ENCODE measurements at places on chromosomes 3 and 15.

DNA sequence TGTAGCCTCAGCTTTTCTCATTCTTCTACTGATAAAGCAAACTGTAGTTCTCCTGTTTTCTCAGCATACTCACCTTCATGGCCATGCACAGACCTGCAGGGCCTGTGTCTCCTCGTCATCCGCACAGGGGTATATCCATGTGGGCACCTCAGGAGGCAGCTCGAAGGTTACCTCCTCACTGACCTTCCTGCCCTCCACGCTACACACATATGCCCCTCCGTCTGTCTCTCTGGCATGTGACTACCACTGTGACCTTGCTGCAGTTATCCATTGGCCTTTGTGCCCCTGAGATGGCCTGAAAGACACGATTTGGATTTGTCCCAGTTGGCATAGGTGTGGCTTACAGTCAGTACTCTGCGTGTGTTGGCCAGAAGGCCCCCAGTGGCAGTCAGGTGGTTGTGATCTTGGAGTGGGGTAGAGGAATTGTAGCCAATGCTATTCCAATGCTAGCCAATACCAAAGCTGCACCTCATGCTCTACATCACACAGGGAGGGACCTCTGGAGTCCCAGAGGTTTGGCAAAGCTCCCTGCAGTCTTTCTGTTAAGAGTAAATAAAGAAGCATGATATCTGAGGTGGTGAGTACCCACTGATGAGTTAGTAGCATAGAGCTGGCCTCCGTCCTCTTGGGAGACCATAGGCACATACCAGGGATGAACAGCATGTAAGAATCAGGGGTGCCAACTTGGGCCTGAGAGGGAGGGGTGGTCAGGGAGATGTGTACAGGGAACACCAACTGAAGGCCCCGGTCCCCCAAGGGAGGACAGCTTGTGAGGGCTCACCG lies 143.4 kb downstream of the EEFSEC start:
- no peak for DNase-seq

- DNase-seq = no peak
Observed at GRCh38 chr3:152434142-152434541, 165.4 kb downstream of the MBNL1 start.

GRCh38 chr3:58434990-58435389 lies 1.4 kb upstream of the PDHB start:
- peak; percentile 51 for DNase-seq

DNA sequence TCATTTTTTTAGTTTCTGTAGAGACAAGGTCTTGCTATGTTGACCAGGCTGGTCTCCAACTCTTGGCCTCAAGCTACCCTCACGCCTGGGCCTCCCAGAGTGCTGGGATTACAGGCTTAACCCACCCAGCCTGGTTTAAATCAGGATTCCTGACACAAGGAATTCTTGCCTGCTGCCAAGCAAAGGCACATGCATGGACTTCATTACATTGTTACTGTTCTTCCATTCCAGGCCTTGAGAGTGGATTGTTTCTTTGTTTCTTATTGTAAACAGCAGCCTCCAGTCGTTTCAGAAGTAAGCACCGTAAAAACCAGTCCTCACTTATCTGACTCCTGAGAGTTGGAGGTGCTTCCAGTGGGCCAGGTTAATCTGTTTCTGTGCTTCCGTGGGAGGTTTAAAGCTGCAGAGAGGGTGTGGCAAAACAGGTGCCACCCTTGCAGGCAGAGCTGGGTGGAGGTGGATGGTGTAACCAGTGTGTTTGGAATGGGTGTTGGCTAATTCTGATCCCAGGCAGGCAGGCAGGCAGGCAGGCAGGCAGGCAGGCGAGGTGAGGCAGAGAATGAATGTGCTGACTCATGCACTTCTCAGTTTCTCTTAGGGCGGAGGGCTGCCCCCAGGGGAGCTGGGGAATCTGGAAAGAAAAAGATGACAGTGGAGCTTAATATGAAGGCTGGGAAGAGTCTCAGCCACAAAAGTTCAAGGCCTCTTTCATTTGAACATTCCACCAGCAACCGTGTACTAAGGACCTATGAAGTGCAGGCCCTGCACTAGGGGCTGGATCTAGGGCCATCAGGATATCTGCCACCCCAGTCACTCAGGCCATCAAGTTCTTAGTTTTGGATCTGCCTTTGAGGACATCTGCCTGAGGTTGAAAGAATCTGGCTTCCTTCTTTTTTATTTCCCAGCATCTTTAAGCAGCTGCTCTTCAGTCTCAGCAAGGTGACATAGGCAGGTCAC lies 37.0 kb upstream of the CDCP1 start:
- DNase-seq = peak; percentile 94

DNA sequence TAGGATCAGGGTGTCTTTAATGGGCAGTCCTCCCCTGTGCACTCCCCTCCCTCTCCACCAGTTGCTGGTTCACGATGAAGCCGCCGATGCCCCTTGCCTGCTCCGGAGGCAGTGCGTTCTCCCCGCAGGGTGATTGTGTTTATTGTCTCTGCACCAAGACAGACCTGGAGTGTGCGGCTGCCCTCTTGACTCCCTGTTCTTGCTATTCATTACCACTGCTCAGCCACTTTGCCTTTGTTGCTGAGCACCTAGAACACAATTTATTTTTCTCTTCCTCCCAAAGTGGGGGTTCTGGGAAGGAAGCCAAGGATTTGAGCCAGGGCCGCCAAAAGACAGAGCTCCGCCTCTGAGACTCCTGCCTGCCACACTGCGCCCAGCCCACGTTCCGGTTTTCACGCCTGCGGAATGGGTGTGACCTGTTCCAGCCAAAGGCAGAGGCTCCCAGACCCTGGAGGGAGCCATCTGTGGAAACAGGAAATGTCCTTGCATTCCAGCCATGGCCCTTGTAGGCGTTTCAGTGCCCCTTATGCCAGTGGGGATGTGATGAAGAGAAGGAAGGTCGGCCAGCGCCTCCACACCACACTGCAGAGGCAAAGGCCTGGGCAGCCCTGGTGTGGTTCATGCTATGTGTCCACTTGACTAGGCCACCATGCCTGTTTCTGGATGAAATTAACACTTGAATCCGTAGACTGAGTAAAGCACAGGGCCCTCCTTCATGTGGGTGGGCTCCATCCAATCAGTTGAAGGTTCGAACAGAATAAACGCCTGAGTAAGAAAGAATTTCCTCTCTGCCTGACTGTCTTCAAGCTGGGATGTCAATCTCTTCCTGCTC lies 85.8 kb downstream of the HMG20A start:
- DNase-seq = peak; percentile 83

GRCh38 chr3:38662544-38662943 lies 13.1 kb upstream of the SCN5A start:
- DNase-seq = peak; percentile 55

GRCh38 chr3:81242871-81243270 lies 518.6 kb downstream of the GBE1 start:
- peak; percentile 52 for DNase-seq

DNA sequence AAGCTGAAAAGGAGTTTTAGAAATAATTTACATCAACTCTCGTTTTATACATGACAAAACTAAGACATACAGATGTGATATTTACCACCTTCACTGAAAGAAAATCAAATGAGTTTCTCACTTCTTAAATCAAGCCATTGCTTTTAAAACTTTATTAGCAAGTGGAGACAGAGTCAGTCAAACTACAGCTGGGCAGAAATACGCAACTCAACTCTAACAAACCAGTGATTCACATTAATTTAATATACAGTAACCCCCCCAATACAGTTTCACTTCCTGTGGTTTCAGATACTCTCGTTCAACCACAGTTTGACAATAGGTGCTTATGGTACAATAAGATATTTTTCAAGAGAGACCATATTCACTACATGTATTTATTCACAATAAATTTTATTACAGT lies 477.1 kb downstream of the MAGI1 start:
- no peak for DNase-seq

DNA sequence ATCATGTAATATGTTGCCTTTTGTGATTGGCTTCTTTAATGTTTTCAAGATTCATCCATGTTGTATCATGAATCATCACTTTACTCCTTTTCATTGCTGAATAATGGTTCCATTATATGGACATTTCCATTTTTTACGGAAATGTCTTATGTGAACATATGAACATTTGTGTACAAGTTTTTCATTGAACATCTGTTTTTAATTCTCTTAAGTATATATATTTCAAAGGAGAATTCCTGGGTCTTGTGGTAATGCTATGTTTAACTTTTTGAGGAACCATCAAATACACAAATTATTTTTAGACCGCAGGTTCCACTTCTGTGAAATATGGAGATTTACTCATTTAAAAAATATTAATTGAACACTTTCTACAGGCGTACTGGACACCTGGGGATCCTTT lies 85.7 kb downstream of the ARIH1 start:
- no peak for DNase-seq

DNA sequence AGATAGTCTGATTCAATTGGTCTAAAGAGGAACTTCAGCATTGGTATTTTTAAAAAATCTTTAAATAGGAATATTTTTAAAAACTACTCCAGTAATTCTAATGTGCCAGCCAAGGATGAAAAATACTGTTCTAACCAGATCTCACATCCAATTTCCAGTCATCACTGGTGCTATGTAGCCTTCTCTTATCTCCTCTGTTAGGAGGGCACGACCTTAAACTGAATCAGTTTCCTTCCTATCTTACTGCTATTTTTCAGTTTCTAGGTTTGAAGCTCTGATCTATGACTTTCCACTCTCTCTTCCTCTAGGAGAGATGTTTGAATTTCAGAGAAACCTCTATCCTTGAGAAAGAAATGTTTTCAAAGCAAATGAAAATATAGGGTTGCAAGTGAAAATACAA lies 31.9 kb downstream of the HAPLN3 start:
- no peak for DNase-seq

DNA sequence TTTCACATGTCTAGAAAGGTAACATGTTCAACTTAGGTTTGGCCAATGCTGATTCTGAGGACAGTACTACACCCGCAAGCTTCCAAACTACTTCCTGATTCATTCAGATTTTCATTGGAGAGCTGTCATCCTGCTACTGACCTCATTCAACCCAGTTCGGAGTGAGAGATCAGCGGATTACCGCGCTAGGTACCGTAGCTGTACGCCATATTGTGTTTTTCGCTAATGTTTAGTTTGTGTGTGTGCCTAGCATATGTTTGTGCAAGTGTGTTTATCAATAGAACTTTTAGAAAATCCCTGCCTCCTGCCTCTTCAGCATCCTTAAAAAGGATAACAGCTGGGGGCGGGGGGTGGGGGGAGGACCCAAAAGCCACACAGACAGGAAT lies 1.1 kb downstream of the ZBTB20 start:
- peak; percentile 47 for DNase-seq

GRCh38 chr3:45253316-45253715 lies 27.2 kb upstream of the TMEM158 start:
- no peak for DNase-seq

DNA sequence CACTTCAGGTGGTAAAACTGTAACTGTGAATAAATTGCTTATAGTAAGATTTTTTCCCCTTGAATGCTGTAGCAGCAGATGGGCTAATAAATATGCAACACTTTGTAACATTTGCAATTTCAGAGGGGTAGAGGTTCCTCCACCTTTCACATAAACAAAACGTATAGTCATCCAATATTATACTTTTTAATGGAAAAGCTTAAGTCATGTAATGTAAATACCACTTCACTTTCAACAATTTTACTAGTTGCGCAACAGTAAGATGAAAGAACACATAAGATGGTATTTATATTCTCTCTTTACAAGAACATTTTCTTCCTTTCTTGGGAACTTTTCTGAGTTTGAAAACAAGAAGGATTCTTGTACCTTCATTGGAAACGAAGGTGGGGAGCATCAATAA lies 56.6 kb upstream of the FAM3D start:
- DNase-seq = peak; percentile 5

DNA sequence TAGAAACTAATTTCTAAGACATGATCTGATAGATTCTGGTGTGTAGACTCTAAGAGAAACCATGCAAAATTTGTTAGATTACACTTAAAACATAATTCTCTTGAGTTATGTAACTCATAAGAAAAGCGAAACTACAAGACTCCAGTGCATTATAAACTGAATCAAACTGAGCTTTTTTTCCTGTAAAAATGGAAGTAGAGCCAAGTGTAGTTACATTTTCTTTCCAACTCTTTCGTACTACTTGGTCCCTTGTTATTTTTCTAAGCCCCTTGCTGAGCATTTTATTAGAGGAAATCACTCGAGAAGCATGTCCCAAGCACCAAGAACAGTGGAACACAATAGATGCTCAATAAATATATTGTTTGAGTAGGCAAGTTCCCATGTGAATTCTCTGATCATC lies 130.2 kb downstream of the GADL1 start:
- no peak for DNase-seq

GRCh38 chr3:114441386-114441785 lies 147.6 kb downstream of the TIGIT start:
- no peak for DNase-seq

- DNase-seq = no peak
Observed at GRCh38 chr15:26234976-26235767, 372.0 kb upstream of the ATP10A start.

- DNase-seq = peak; percentile 27
Observed at GRCh38 chr3:172042136-172042662, 2.8 kb downstream of the FNDC3B start.
